ENCODE measurements at places on chromosomes 5 and 9.

DNA sequence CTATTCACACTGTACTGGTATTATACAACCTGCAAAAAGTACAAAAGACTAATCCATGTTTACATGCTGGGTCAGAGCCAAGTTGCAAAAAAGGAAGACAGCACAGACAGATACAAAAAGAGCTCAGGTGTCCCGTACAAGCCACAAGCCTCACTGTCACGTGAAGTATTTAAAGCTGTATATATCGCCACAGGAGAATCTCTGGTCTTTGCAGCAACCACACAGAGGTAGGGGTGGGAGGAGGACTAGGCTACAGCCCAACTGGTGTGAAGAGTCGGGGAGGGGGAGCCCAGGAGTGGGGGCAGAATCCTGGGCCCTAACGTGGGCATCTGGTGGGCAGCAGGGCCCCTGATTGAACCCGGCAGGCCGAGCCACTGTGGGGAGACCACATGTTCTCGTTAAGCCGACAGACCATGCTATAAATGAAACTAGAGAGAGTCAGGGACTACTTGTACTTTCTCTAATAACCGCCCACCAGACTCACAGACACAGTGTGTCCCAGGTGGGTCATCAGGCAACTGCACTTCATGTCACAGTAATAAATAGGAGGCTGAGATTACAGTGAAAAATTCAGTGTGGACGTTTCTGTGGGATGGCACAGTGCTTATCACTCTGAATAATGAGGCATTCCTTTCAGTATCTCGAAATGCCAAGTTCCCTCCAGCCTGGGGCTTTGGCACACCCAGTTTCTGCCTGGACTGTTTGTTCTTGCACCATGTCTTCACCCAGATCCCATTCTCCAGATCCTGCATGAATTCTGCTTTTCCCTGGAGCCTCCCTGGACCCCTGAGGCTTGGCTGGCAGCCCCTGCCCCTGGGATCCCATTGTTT, 79.3 kb upstream of the SH3PXD2B start:
- DNase-seq = no peak

- no peak for DNase-seq
Observed at GRCh38 chr9:128987805-128988204, 40.3 kb downstream of the NUP188 start.

- DNase-seq = peak; percentile 56
Observed at GRCh38 chr5:99060306-99061261, 131.8 kb upstream of the CHD1 start.

GRCh38 chr9:127175319-127175715, 52.9 kb upstream of the ANGPTL2 start:
- DNase-seq = no peak

DNA sequence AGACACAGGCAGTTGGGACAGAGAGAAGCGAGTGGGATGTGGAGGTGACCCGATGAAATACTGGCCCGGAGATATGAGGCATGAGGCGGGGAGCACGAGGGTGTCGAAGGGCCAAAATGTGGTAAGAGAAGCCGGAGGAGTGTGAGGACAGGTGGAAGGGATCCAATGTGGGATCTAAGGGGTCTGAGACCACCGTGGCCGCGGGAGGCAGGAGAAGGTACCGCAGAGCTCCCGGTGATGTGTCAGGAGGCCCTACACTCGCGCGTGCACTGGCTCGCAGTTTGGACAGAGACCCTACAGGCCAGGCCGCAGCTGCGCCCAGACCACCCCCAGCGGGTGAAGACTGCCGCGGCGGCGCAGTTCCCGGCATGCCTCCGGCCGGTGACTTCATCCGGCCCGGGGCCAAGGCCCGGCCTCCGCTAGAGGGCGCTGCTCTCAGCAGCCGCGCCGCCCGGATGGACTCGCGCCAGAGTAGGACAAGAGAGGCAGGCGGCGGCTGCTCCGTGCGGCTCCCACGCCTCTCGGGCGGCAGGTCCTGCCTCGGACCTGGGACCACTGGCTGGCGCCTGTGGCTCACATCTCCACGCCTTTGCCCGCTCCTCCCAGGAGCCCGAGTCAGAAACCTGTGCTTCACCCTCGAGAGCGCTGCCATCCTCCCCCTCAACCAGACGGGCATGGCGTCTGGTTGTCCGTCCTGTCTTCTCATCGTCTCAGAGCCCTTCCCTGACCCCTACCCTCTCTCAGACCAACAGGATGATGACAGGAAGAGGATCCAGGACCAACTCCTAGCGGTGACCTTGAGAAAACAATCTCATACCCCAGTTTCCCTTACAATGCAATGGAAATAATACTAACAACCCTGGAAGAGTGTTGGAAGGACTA, 35.4 kb upstream of the STING1 start:
- peak; percentile 67 for DNase-seq

- no peak for DNase-seq
Observed at GRCh38 chr5:38543886-38544285, 12.6 kb downstream of the LIFR start.

DNA sequence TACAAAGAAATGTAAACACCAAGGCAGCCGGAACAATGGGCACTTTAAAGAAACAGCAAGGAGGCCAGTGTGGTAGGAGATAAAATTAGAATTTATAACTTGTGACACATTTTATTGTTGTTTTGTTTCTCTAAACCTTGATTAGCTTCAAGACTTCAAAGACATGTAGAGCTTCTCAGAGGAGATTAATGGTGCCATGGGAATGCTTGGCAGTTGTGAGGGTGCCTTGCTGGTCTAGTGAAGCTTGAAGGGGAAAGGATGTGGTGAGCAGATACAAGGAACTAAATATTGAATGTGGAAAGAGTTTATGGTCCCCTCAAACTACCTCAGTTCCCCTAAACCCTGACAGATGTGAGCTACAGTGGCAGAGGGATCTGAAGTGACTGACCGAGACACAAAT, 322.4 kb upstream of the ADAMTS16 start:
- no peak for DNase-seq

- no peak for DNase-seq
Observed at GRCh38 chr5:95424526-95424925, 33.4 kb downstream of the FAM81B start.

- DNase-seq = no peak
Observed at GRCh38 chr5:1702318-1702717, 97.3 kb downstream of the MRPL36 start.

DNA sequence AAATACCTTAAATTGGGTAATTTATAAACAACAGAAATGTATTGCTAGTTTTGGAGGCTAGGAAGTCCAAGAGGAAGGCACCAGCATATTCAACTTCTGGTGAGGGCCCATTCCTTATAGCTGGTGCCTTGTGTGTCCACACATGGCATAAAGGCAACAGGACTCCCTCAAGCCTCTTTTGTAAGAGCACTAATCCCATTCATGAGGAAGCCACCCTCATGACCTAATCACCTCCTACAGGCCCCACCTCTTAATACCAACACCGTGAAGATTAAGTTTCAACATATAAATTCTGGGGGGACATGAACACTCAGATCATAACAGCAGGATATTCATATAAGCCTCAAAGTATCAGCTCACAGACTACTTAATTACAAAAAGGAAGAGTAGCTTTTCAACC, 4.0 kb upstream of the PLAC8L1 start:
- DNase-seq = no peak

DNA sequence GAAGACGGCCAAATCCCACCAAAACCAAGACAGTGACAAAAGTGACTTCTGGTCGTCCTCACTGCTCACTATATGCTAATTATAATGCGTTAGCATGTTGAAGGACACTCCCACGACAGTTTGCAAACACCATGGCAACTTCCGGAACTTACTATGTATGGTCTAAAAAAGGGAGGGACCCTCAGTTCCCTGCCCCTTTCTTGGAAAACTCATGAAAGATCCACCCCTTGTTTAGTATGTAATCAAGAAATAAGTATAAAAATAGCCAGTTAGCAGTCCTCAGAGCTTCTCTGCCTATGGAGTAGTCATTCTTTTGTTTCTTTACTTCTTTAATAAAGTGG, 9.5 kb downstream of the FCN2 start:
- no peak for DNase-seq

DNA sequence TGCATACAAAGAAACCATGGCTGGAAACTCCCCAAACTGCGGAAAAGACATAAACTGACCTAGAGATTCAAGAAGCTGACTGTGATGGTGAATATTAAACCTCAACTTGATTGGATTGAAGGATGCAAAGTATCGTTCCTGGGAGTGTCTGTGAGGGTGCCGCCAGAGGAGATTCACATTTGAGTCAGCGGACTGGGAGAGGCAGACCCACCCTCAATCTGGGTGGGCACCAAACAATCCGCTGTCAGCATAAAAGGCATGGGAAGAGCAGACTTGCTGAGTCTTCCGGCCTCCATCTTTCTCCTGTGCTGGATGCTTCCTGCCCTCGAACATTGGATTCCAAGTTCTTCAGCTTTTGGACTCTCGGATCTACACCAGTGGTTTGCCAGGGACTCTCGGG, 24.8 kb upstream of the WDR5 start:
- no peak for DNase-seq

DNA sequence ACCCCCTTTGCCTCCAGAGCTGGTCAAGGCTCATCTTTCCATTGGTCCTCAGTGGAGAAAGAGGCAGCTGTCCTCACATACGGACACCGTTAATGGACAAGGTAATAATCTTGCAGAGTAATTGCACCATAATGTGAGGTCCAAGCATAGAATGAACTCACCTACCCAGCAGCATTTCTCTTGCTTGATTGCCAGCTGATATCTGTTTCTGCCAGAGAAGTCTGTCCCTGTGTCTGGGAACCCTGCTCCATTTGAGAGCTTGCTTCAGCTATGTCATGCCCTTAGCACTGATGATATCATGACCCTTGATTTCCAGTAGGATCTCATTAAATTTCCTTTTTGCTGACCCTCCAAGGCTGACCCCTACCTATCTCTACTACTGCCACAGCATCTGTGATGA, 154.6 kb downstream of the PIK3R1 start:
- no peak for DNase-seq

- no peak for DNase-seq
Observed at GRCh38 chr9:108053555-108054061, 564.0 kb upstream of the KLF4 start.

DNA sequence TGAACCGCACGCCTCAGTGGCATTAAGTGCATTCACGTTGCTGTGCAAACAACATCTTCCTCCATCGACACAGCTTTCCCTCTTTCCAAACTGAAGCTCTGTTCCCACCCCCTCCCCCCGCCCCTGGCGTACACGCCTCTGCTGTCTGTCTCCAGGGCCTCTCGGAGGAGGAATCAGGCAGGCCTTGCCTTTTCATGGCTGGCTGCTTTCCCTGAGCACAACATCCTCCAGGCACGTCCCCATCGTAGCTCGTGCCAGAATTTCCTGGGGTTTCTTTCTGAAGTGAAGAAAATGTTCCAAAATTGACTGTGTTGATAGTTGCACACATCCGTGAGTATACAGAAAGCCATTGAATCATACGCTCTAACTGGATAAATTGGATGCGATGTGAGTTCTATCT, 22.3 kb upstream of the TMEM250 start:
- DNase-seq = no peak

GRCh38 chr9:15221746-15222145, 85.3 kb downstream of the TTC39B start:
- DNase-seq = no peak

DNA sequence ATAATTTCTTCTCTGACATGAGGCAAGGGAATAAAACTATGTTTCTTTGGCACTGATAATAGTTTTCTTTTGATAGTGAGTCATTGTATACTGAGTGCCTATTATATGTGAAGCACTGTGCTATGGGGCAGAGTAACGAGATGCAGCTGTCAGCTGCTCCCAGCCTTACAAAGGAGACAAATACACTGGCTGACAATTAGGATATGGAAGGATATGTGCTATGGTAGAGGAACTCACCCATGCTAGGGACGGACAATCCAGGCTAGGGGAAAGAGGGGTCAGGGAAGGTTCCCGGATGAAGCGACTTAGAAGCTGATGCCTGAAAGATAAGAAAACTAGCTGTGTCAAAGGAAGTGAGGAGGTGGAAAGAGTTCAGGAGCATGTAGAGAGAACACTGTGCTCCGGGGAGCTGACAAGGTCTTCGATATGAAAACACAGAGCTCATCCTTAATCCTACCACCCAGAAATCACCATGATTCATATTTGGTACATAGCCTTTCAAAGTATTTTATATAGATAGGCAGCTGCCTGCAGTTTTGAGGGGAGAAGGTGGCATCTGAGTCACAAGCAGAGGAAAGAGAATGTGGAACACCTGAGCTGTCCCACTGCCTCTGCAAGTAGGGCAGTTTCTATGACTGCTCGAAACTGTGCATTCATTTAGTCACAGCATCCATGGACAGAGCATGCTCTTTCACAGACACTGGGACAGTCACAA, 12.1 kb downstream of the BSPRY start:
- no peak for DNase-seq

DNA sequence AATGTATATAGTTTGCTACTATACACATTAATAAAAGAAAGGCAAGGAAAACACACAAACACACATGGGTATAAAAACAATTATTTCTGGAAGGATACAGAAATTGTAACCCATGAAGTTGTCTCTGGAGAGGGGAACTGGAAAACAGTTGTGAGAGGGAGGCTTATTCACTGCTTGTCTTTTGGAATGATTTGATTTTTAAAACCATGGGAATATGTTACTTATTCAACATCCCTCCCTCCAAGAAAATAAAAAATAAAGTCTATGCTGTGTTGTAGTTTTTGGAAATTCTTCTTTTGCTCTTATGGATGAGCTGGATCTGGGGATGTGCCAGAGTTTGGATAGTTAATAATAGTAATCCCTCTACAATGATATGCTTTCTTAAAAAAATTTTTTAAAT, 6.0 kb upstream of the C1QTNF2 start:
- no peak for DNase-seq

Data from stimulated activated CD8-positive, alpha-beta memory T cell treated with anti-CD3 and anti-CD28 coated beads, Interleukin-4, amount 100 ng/mL, for 4 hours (primary cell).